ENCODE measurements at places on chromosomes 7 and 10.

GRCh38 chr7:139886899-139887298 lies 57.8 kb downstream of the TBXAS1 start:
- no peak for DNase-seq

DNA sequence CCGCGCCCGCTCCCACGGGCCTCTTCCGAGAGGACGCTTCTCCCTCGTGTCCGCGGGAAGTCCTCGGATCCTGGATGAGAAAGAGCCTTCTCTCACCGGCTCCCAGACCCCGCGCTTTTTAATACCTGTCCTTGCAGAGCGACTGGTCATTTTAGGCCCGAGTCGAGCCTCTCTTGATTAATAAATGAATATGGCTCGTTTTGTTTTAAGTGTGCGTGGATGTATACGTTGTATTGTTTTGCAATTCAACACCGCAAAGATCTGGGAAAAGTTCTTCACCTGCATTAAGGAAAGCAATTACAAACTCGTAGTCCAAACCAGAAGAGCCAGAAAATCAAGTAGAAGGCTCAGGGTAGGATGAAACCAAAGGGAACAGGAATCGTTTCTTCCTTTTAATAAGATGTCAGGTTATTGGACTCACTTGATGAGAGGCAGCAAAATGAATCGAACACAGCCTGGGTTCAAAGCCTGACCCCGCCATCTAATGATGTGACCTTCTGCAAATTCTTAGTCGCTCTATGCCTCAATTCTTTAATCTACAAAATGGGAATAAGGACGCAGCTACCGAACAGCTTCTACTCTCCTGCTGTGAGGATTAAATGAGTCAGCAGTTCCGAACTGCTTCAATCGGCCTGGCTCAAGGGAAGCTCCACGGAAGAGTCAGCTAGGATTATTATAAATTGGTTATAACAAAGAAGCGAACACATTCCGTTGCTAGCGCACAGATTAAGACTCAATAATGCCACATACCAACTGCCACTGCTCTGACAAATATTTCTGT lies 277.8 kb upstream of the NEBL start:
- no peak for DNase-seq

GRCh38 chr7:132171130-132171576 lies 405.1 kb downstream of the PLXNA4 start:
- DNase-seq = no peak

- no peak for DNase-seq
Measured at GRCh38 chr7:54838175-54838910, 79.3 kb upstream of the SEC61G start.

GRCh38 chr7:73717991-73718405 lies 1.5 kb downstream of the STX1A start:
- DNase-seq = no peak

- DNase-seq = no peak
Measured at GRCh38 chr7:119630406-119630969, 642.5 kb upstream of the KCND2 start.

DNA sequence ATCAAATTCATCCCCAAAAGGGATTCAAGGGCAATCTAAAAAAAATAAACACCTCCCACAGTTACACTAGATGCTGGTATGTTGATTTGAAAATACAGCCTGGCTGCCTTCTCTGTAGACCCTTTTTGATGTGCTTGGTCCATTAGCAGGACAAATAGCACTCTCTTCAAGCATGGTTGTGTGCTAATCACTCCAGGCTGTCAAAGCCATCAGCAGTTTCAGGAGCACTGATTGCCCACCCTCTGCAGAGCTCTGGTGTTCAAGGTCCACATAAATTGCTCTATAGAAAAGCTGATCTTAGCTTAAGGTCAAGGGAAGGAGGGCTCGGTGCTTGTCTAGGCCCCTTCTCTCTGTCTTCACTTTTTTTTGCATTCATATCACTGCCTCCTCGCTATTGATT lies 35.4 kb downstream of the PRR15 start:
- DNase-seq = no peak

- peak; percentile 66 for DNase-seq
Measured at GRCh38 chr10:22453948-22454591, 108.8 kb downstream of the SPAG6 start.

DNA sequence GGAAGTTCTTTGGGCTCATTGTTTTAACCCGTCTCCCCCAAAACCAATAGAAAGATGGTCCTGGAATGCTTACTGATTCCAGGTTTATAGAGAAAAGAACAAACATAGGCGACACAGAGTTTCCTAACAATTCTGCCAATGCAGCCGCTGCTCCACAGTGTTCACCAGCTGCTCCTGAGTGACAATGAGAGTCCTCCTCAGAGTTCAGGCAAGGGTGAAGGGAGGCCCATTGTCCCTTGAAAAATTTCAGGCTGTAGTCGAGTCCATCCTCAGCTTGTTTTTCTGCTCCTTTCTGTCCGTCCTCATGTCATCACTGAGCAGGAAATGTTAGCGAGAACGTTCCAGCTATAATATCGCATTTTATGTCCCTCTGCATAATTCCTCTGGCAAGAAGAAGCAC lies 537.6 kb downstream of the TCERG1L start:
- no peak for DNase-seq

- no peak for DNase-seq
Measured at GRCh38 chr7:76225379-76225778, 23.7 kb downstream of the SRRM3 start.

- peak; percentile 80 for DNase-seq
Measured at GRCh38 chr7:32942415-32943251, 14.6 kb upstream of the FKBP9 start.

DNA sequence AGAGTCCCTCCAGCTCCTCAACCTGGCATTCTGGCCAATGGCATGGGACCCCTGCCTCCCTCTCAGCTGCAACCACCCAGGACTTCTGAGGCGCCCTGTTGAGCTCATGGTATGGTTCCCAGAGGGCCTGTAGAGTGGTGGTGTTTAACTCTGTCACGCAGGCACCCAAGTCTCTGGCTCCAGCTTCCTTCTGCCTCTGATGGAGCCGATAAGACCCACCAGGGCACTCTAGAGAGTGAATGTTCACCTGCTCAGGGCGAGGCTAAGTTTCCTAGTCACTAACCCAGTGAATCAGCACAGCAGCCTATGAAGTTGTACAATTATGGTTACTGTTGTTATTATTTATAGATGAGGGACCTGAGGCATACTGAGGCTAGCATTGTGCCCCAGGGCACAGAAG lies 120.4 kb downstream of the ZMIZ1 start:
- no peak for DNase-seq

DNA sequence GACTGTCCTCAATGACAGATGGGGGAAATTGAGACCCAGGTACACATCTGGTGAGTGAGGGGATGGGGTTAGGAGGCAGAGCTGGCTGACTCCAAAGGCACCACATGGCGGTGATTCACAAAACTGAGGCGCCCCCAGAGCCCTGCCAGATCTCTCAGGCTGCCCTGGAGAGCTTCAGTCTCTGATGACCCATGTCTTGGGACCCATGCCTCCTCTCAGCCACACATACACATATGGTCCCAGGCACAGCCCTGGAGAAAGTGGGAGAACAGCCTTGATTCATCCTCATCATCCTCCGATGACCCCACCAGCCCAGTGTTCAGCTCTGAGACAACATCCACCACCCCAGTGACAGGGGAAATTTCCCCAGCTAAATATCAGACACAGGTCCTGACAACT lies 426.0 kb downstream of the RPS24 start:
- DNase-seq = no peak

DNA sequence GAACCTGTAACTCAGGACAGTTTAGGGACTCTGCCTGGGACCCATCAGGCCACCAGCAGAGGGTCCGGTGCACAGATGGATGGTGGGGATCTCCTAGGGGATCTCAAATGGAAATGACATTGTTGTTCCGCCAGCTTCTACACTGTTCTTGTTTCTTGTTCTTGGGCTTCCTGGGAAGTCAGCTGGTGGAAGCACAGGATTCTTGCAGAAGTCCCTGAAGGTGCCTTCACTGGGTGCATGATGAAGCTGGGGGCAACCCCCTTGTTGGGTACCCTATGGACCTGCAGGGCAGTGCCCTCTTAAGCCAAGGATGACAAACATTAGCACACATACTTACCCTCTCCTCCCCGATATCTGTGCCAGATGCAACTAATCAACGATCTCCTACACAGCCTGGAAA lies 18.6 kb downstream of the SFTPD start:
- DNase-seq = no peak
